ENCODE measurements at places on chromosomes 7 and 10. TPM values are rescaled to one million over a fixed set of nuclear protein-coding genes. Genes with fewer than 3 reads are reported as not detected.

- H3K27me3 ChIP-seq = no peaks in the 10 kb centered on the region
- no peak overlapping the region for H3K4me3 ChIP-seq
- no peaks in the 10 kb centered on the region for H3K36me3 ChIP-seq
- H3K4me1 ChIP-seq = peaks cover 10% of the 10 kb centered on the region
Observed at GRCh38 chr10:28403090-28403489, 100.2 kb upstream of the MPP7 start.

DNA sequence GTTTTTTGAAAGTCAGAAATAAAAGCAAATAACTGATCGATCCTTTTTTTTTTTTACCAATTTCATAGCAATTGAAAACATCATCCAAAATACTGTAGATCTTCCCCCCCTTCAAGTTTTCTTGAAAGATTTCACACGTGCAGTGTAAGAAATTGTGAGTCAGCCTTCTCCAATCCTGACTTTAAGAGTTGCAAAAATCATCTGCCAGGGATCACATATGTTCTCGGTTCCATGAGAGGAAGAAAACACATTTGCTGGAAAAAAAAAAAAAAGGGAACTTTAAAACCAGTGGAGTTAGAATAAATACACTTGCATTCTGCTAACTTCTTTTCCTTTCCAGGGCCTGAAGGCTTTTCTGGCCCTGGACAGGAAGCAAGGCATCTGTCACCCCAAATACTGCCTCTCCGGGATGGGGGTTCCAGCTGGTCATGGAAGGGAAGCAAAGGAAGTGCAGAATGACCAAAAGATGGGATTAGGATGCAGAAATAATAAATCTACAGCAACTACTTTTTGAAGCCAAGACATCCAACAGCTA lies 198.4 kb upstream of the KIAA1217 start:
- no peaks in the 10 kb centered on the region for H3K27me3 ChIP-seq
- H3K4me1 ChIP-seq = no peaks in the 10 kb centered on the region
- no peaks in the 10 kb centered on the region for H3K36me3 ChIP-seq
- H3K27ac ChIP-seq = no peak overlapping the region
- H3K4me3 ChIP-seq = no peak overlapping the region

- no peak overlapping the region for H3K27ac ChIP-seq
- H3K4me1 ChIP-seq = peaks cover 37% of the 10 kb centered on the region
- H3K36me3 ChIP-seq = no peaks in the 10 kb centered on the region
- no peak overlapping the region for H3K4me3 ChIP-seq
- no peaks in the 10 kb centered on the region for H3K27me3 ChIP-seq
Observed at GRCh38 chr10:49609006-49609282, 1.2 kb upstream of the SLC18A3 start.

Gene TRPV5
- not detected for total RNA-seq

Gene UPK3B
- 31.4 TPM for total RNA-seq

Gene ERVW-1
- total RNA-seq = not detected

DNA sequence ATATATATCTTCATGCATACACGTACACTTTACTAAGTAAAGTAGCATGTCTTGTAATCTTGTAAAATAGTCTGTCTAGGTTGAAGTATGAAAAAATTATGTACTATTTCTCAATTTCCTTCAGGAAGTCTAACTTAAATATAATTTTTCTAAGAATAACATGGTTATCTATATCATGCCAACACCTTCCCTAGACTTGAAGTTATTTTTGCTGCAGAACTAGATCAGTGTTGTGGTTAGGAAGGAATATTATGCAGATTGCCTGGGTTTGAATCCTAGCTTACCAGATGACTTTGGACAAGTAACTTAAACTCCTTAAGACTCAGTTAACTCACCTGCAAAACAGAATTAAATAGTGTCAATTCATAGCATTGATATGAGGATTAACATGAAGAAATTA lies 142.2 kb upstream of the SEMA3A start:
- no peak overlapping the region for H3K27ac ChIP-seq
- no peak overlapping the region for H3K4me3 ChIP-seq
- H3K36me3 ChIP-seq = no peaks in the 10 kb centered on the region
- DNase-seq = no peak

- no peaks in the 10 kb centered on the region for H3K36me3 ChIP-seq
- peak overlapping the region; percentile 97 for H3K27ac ChIP-seq
- peak; percentile 89 for DNase-seq
- H3K4me3 ChIP-seq = peak overlapping the region; percentile 75
- no peaks in the 10 kb centered on the region for H3K27me3 ChIP-seq
Observed at GRCh38 chr10:31319602-31320549, 860 bp downstream of the ZEB1 start.

DNA sequence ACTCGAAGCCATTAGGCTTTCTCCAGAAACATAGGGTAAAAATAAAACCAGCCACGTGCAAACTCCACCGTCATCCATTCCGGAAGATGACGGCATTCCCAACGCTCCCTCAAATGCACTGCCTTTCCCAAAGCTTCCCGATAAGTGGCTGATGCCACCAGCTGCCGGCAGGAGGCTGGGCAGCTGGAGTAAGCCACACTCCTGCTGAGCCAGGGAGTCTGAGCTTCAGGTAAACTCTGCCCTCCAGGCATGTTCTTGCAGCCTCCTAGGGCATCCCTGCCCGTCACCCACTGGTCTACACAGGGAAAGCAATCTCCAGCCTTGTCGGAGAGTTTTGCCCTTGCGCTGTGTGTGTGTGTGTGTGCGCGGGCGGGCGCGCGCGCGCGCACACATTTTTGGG lies 40.5 kb upstream of the TMEM273 start:
- DNase-seq = no peak
- H3K27ac ChIP-seq = no peak overlapping the region
- H3K4me1 ChIP-seq = no peaks in the 10 kb centered on the region
- no peaks in the 10 kb centered on the region for H3K27me3 ChIP-seq
- H3K4me3 ChIP-seq = no peak overlapping the region
- H3K36me3 ChIP-seq = no peaks in the 10 kb centered on the region

- H3K27me3 ChIP-seq = no peaks in the 10 kb centered on the region
- no peak overlapping the region for H3K27ac ChIP-seq
- DNase-seq = no peak
- no peak overlapping the region for H3K4me3 ChIP-seq
Observed at GRCh38 chr10:117755659-117756014, 213.1 kb downstream of the EMX2 start.

Gene HTRA1
- total RNA-seq = 51.1 TPM

DNA sequence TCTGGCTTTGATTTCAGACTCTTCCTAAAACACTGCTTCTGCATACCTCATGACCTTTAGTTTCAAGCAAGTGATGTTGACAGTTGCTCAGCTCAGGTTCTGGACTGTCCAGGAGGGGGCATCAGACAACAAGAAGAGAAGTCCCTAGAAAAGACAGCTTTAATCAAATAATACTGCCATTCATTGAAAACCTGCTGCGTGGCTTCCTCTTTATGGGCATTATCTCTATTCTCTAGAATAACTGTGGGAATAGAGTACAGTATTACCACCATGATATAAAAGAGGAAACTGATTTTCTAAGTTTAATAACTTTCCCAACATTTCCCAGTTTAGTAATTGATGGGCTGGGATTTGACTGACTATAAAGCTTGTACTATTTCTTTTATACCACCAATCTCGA lies 170.4 kb downstream of the SNX13 start:
- no peak for DNase-seq
- no peak overlapping the region for H3K27ac ChIP-seq
- H3K27me3 ChIP-seq = no peaks in the 10 kb centered on the region
- H3K4me3 ChIP-seq = no peak overlapping the region

Gene PTN
- total RNA-seq = 4.3 TPM

DNA sequence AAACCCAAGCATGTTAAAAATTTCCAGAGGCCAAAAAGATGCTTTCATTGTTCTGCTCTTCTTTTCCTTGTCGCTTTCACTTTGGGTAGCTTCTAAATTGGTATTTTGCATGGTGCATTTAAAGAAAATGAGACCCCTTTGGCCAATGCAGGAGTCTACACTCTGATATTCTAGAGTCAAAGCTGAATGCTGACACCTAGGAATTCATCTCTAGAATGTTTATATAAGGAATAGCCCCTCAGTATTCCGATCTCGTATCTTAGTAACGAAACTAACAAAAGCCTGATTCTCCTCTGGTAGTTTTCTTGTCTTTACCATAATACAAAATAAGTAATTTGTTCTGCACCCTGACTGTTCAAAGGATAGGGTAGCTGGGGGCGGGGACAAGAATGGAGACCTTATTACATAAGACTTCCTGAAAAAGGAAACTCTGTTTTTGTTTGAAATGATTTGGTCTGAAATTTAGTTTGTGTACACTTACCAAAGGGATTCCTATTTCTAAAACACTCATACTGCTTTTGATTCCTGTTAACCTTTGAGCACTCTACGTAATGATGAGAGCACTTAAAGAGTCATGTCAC lies 17.1 kb downstream of the IKZF1 start:
- no peak overlapping the region for H3K4me3 ChIP-seq
- H3K36me3 ChIP-seq = no peaks in the 10 kb centered on the region
- H3K27me3 ChIP-seq = no peaks in the 10 kb centered on the region
- no peak overlapping the region for H3K27ac ChIP-seq
- DNase-seq = no peak

Gene GLRX3
- total RNA-seq = 54.3 TPM

- H3K27me3 ChIP-seq = no peaks in the 10 kb centered on the region
- no peaks in the 10 kb centered on the region for H3K4me1 ChIP-seq
- no peak for DNase-seq
- no peaks in the 10 kb centered on the region for H3K36me3 ChIP-seq
- no peak overlapping the region for H3K4me3 ChIP-seq
Observed at GRCh38 chr10:51653025-51653424, 46.4 kb downstream of the CSTF2T start.

Gene SRGN
- total RNA-seq = 200 TPM

GRCh38 chr10:130074639-130075038 lies 36.0 kb downstream of the C10orf143 start:
- H3K4me1 ChIP-seq = no peaks in the 10 kb centered on the region
- no peak overlapping the region for H3K4me3 ChIP-seq
- no peak overlapping the region for H3K27ac ChIP-seq
- H3K36me3 ChIP-seq = no peaks in the 10 kb centered on the region
- no peaks in the 10 kb centered on the region for H3K27me3 ChIP-seq

DNA sequence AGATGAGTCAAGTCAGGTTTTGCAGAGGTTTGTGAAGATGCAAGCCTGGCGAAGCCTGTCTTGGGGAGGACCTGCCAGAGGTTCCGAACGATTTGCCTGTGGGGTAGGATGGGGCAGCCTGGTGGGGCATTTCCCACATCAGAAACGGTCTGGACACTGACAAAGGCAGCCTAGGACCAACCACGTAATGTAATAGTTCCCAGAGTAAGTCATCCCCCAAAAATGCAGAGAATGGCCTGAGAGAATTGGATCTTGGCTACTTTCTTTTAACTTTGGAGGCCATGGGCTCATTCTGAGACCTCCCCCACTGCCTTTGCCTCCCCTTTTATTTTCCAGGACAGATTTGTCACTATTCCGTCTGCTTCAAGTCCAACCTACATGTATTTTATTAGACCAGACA lies 168.9 kb upstream of the SH2B2 start:
- no peak overlapping the region for H3K27ac ChIP-seq
- H3K4me1 ChIP-seq = peaks cover 18% of the 10 kb centered on the region
- no peak overlapping the region for H3K4me3 ChIP-seq
- H3K27me3 ChIP-seq = no peaks in the 10 kb centered on the region

DNA sequence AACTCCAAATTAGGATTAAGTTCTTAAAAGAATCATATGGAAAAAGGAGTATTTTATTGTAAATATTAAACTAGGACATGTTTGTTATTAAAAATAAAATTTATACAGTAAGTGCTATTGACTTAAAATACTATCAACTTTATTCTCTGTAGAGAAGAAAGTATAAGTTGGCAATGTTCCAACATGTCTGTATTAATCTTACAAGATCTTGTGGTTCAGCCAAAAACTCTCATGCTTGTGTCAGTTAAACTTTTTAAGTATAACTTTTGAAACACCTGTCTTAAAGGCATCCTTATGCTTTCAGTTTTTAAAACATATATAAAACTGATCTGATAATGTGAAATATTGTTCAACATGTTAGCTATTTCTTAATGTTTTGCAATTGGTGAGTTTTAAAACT lies 160.7 kb downstream of the ZEB1 start:
- H3K4me1 ChIP-seq = no peaks in the 10 kb centered on the region
- no peak overlapping the region for H3K4me3 ChIP-seq
- H3K36me3 ChIP-seq = no peaks in the 10 kb centered on the region
- no peak overlapping the region for H3K27ac ChIP-seq

Gene ATOH7
- total RNA-seq = not detected

DNA sequence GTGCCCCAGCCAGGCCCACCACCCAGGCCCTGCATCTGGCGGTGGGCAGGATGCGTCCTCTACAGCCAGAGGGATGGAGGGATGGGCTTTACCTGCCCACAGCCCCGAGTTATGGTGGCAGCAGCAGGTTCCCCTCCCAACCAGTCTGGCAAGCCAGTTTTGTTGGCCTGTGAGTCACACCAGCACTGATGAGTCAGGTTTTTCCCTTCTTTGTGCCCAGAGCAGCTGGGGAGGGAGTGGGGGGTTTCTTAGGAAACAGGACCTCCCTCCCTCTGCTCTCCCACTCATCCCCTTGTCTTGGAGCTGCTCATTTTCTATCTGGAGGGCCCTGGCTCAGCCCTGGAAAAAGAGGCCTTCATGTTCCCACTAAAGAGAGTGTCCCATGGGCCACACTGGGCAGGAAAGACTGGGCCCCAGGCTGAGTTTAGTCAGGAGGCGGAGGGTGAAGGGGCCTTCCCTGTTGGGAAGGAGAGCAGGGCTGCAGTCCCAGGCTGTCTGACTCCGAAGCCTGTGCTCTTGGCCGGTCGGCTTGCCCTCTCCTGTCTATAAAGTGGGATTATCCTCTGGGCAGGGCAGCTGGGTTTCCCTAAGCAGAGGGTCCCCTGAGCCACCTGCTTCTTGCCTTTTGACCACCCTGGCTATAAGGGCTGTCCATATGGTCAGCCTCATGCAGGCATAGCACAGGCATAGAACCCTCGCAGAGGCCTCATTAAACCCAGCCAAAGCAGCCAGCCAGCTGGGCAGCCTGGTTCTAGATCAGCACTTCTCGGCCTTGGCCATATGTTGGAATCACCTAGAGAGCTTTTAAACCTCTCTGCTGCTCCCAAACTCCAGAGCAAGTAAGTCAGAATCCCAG lies 30.2 kb upstream of the ANKRD2 start:
- H3K4me3 ChIP-seq = no peak overlapping the region
- H3K36me3 ChIP-seq = no peaks in the 10 kb centered on the region
- H3K4me1 ChIP-seq = peaks cover 38% of the 10 kb centered on the region
- H3K27me3 ChIP-seq = no peaks in the 10 kb centered on the region
- peak overlapping the region; percentile 86 for H3K27ac ChIP-seq

- no peaks in the 10 kb centered on the region for H3K36me3 ChIP-seq
- no peaks in the 10 kb centered on the region for H3K4me1 ChIP-seq
- H3K27me3 ChIP-seq = no peaks in the 10 kb centered on the region
- H3K27ac ChIP-seq = no peak overlapping the region
- H3K4me3 ChIP-seq = no peak overlapping the region
- DNase-seq = no peak
Observed at GRCh38 chr10:84224411-84225028, 824 bp downstream of the LRIT2 start.

Gene HECW1
- 0.97 TPM for total RNA-seq

GRCh38 chr7:2151237-2151636 lies 81.5 kb downstream of the MAD1L1 start:
- H3K4me1 ChIP-seq = no peaks in the 10 kb centered on the region
- H3K4me3 ChIP-seq = no peak overlapping the region
- H3K27me3 ChIP-seq = no peaks in the 10 kb centered on the region
- no peak for DNase-seq
- H3K36me3 ChIP-seq = no peaks in the 10 kb centered on the region
- no peak overlapping the region for H3K27ac ChIP-seq

Gene UNCX
- total RNA-seq = not detected

Gene JCAD
- 43.5 TPM for total RNA-seq

All from upper lobe of left lung (tissue), 6 donors.